ENCODE measurements at places on chromosomes 7 and 10.

DNA sequence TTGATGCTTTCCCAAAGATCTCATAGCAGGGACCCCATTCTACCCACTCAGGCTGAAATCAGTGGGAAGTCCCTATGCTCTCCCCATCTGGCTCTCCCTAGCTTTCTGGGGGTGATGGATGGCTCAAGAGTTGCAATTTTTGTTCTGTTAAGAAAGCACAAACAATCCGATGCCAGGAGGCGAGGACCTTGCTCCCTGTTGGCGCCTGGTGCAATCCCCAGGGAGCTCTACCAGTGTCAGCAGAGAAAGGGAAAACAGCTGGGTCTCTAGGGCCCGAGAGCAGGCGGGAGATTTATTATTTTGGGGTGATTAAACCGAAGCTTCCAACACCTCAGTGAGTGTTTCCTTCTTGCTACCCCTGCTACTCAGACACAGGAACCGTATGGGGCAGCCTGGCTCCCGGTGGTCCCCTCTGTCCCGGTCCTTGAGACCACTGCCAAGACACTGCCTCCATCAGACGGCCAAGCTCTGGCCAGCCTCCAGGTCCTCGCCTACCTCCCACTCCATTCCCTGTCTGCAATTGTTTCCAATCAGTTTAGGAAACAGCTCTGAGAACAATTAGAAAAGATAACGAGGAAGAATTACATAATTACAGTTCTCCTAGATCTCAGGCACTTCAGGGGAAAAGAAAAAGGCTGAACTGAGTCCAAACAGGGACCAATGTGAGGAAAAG is 147.9 kb downstream of the PLXNA4 start:
- no peak for DNase-seq

GRCh38 chr10:6018422-6018821 is 41.1 kb upstream of the IL15RA start:
- DNase-seq, result no peak

DNA sequence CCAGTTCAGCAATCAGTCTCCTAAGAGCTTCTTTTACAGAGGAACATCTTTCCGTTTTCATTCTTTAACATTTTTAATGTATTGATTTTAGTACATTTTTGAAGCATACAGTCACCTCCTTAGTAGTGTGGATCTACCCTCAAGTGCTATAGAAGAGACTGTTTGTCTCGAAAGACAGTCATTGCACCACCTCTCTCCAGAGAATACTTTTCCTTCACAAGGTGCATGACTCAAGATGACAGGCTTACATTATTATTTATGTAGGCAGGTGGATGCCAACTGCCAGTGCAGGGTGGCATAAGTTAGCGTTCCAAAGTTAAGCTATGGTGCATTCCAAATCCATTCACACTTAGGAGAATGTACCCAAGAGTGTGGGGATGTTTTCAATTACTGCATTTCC is 71.8 kb downstream of the ZEB1 start:
- DNase-seq, result no peak

DNA sequence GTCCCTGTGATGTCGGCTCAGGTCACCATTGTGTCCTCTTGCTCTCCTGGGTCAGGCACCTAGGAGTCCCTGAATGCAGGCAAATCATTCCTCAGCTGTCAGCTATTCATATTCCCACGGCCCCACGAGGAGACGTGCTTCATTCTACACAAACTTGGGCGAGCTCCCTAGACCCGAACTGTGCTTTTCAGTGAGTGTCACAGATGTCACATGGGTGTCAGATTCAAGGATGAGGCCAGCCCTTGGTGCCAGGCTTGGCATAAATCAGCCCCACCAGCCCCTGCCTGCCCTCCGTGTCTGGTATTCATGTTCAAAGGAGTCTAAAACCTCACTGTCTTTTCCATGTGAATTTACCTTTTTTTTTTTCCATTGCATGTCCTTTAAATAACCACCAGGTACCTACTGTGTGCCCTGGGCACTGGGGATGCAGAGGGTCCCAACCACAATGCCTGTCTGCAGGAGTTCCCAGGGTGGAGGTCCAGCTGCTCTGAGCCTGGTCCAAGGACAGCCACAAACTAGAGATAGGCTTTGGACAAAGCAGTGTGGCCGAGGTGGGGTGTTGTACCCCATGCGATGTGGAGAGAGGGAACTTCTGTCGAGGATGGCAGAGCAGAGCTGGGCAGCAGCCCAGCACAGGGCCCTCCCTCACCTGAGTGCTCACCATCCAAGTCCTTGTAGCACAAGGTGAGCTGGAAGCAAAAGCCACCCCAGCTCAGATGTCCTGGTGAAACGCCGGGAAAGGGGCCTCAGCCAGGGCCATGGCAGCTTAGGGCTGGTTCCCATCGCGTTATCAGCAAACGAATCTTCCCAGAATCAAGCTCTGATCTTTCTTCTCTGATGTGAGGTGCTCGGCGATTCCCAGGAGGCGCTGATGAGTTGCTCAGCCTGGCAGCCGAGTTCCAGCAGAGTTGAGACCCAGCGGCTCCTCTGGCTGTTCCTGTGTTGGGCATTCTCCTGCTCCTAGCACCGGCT is 611.9 kb downstream of the PTPRN2 start:
- no peak for DNase-seq

- no peak for DNase-seq
Measured at GRCh38 chr10:25758041-25758457, 176.0 kb upstream of the MYO3A start.

DNA sequence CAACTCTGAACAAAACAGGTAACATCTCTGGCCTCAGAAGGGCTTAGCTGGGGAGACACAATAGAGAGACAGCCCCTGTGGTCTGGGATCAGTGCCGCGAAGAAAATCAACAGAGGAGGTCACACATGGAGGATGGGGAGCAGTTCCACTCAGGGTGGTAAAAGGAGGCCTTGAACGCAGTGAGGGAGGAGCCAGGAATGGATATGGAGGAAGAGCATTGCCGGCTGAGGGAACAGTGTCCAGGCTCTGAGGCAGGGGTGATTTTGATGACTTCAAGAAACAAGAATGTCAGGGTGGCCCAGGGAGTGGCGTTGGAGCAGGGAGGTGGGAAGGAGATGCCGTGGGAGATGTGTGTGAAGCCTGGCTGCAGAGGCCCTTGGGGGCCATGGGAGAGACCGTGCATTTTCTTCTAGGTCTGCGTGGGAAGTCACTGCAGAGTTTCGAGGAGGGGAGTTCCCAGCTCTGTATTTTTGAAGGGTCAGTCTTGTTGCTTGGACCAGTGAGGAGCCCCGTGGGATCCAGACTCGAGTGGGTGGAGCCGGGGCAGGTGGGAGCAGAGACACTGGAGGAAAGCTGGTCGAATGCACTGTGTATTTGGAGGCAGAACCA is 35.7 kb upstream of the SH2D4B start:
- DNase-seq, result no peak

GRCh38 chr10:129104266-129105045 is 362.6 kb upstream of the MGMT start:
- DNase-seq, result no peak

DNA sequence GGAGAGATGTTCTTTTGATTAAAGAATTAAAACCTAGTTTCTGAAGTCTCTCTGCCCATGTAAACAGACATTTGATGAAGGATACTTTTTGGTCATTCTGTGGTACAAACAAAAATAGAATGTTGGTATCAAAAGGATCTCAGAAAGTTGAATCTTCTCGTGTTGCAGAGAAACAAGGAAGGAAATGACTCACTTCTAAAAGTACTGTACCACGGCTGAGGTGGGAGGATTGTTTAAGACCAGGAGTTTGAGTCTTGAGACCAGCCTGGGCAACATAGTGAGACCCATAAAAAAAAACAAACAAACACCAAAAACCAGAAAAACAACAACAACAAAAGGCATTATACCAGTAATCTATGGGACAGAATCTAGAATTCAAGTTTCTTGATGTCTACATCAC is 69.7 kb downstream of the PRSS58 start:
- DNase-seq, result no peak

DNA sequence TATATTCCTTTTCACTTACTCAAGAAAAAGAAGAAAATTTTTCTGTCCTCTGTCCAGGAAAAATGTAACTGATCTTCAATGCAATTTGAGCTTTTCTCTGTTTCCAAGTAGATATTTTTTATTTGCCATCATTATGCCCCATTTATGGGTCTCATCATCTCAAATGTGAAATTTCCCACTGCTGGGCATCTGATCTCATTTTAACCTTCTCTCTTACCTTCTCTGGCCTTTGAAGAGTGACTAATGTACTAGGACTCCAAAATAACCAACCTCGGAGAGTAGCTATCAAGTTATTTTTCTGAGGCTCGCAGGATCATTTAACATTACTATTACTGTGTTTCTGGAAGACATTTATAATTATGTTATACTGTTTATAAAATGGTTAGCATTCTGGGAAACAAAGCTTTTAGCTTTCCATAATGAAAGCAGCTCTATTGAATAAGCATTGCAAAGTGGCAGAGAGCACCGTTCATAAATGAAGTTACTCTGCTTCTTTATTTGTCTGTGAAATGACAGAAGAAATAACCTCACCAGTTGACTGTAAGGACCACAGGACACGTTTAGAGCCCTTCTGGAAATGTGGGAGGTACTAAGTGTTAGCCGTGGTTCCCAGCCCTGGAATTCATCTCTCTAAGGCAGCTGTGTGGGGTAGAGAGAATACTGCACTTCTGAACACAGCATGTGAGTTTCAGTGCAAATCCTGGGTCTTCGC is 33.3 kb upstream of the NMT2 start:
- DNase-seq, result no peak

- no peak for DNase-seq
Measured at GRCh38 chr10:26214004-26214403, 2.6 kb upstream of the GAD2 start.

DNA sequence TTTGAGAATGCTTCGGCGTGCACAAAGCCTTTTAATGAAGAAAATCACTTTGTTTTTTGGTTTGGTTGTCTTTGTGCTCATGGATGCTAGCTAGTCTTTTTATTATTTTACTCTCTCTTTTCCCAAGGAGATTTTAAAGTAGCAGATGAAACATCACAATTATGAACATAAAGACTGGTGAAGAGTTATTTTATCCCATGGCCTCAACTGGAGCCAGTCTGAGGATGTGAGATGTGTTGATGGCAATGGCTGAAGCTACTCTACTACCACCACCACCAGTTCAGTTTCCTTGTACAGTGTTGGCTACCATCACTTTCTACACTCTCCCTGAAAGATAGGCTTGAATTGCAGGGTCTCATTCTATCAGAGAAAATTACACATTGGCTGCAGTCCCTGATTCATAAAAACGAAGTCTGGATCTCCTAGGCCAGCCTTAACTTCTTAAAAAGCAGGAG is 494 bp upstream of the HERC4 start:
- DNase-seq, result no peak

DNA sequence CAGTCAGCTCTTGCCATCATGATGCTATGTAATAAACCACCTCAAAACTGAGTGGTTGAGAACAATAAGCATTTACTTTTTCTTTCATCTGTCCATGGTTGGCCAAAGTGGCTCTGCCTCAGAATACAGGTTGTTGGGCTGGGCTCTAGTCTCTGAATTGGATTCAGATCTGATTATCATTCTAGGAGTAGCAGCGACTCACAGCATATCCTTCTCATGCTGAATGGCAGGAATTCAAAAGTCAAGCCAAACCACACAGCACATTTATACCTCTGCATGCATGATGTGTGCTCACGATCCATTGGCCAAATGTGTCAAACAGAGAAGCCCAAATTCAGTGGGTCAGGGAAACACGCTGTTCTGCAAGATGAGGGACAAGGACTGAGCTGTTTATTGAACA is 13.6 kb upstream of the GALNT11 start:
- DNase-seq, result no peak

DNA sequence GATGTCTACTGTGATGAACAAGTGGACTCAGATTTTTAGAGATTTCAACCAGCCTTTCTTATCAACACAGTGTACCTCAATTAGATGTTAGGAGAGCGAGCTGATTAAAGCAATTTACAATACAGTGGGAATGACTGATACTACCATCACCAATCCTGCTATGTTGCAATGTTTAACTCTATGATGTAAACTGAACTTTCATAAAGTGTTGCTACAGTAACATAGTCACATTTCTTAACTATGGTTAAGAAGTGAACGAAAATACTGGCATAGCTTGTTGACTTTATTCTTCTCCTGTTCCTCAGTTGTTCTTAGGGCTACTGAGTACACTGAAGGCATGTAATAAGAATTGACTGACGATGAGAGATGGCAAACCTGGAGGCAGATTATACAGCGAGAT is 139.8 kb downstream of the MYOF start:
- no peak for DNase-seq
